ENCODE measurements at places on chromosomes 11 and 22. TPM values are rescaled to one million over a fixed set of nuclear protein-coding genes. Genes with fewer than 3 reads are reported as not detected.

DNA sequence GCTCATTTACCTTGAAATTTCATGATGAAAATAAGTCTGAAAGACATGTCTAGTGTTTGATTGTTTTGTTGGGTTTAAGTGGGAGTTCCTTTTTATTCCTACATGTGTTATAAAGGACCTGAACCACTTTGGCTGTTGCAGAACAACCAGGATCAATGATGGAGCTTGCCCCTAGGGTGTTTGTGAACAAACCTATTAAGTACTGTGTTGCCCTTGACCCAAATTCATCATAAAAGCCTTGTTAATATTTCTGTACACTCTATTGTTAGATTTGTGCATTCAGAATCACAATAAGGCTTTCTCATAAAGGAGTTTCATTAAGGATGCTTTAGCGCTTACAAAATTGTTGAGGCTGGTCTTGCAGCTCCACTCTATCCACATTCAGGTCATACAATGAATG, 452.6 kb downstream of the NELL1 start:
- DNase-seq = no peak

- no peak for DNase-seq
Measured at GRCh38 chr11:91373497-91373896, 851.1 kb upstream of the FAT3 start.

- DNase-seq = peak; percentile 28
Measured at GRCh38 chr22:25492841-25493734, 71.4 kb upstream of the GRK3 start.

DNA sequence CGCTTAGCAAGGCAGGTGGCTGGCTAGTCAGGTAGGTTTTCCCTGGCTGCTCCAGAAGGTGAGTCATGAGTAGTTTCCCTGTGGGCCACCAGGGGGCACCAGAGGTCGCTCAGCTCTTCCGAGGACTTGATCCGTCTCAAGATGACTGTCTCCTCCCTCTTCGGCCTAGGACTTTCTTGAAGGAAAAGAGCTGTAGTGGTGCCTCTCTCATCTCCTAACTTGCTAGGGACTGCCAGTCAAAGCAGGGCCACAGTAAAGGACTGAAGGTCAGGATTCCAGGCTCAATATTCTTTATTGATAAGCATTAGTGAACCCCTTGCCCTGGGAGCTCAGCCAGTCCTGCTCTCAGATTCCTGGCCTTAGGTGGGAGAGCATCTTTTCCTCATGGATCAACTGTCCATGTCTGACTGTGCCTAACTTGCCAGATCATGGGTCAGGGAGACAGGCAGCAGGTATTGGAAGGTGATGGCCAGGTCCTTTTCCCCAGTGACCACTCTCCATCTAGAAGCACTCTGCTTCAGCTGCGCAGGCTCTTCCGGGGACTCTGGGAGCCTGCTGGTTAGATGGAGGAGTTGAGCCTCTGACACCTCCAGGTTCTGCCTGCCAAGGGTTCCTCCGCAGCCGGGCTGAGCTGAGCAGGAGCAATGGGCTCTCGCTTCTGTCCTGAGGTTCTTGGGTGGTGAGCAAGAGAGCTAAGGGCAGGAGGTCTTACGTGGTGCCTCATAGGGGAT, 1.9 kb downstream of the POLD4 start:
- DNase-seq = peak; percentile 47

GRCh38 chr11:62911137-62912130, 9.7 kb downstream of the CHRM1 start:
- no peak for DNase-seq

GRCh38 chr11:100676901-100677300, 10.2 kb upstream of the ARHGAP42 start:
- no peak for DNase-seq

DNA sequence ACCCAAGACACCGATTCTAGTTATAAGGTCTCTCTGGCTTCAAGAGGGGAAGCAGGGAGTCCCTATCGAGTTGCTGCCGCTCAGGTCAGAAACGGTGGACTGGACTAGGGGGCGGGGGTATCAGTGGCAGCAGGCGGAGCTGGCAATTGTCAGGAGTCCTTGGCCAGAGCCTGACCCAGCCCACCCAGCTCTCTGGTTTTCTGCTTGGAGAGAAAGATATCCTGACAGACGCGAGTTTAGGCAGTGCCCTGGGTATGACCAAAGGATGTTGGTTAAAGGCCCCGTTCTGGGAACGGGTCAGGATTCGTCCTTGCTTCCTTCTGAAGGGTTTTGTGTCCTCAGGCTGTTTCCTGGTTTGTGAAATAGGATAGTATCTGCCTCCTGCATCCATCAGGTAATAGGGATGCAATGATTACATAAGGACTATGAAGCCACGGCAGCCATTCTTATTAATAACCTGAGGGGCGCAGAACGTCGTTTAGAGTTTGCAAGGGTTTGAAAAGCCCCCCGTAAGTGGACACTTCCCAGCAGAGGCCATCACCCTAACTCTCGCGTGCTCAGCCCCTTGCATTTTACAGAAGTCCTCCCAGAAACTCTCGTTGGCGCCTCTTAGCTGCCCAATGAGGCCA, 700 bp upstream of the DEPDC5 start:
- DNase-seq = peak; percentile 30

DNA sequence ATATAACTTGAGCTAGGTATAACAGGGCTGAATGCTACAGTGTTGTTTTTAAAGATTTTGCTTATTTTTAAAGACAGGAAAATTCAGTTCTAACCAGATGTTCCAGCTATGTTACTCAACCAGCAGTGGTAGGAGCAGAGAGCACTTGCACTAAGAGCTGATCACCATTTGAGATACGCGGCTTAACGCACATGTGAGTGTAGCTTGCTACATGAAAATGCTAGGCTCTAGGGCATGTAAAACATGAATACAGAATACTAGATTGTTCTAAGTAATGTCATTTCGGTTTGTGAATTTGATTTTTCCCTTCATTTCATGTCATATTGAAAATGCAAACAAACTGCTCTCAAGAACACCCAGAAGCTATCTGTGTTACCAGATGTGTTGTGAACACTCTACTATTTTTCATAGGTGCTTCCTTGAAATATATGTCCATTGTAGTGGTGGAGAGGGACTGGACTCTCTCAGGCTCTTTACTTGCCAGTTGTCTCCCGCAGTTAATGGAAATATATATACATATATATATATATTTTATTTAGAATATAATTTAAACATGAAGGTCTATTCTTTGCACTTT, 10.8 kb upstream of the TECTA start:
- DNase-seq = no peak

DNA sequence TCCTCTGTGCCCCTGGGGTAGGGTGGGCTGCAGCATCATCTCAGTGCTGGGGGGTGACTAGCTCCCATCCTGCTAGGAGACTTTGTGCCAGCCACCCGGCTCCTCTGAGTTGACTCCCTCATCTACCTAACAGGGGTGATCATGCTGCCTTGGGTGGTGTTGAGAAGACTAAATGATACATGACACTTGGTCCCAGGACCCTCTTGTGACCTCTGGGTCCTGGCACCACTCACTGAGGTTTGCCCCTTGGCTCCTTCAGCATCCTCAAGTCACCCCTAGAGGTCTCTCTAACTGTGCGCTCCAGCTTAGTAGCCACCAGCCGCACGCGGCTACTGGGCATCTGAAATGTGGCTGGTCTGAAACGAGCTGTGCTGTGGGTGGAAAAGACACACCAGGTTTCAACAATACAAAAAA, 72.1 kb downstream of the LRRC32 start:
- DNase-seq = peak; percentile 11

DNA sequence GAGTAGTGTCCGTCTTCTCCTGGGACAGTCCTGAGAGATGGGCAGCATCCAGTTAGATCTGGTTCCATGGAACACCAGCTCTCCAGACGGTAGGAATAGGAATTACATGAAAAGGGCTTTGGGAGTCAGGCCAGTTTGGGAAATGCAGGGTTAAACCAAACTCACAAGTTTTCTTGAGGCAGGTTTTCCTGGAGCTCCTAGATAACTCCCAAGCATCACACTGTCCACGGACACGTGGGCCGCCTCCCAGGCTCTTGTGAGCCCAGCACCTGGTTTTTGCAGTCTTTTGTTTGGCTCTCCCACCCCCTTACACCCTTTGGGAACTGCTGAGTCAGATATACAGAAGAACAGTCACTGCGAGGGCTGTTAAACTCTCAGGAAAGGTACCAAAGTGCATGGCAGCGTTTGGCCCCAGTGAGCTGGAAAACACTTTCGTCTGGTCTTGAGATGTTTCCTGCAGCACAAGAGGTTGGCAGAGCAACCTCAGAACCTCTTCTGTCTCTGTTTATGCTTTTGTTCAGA, 90.0 kb downstream of the BCR start:
- no peak for DNase-seq

DNA sequence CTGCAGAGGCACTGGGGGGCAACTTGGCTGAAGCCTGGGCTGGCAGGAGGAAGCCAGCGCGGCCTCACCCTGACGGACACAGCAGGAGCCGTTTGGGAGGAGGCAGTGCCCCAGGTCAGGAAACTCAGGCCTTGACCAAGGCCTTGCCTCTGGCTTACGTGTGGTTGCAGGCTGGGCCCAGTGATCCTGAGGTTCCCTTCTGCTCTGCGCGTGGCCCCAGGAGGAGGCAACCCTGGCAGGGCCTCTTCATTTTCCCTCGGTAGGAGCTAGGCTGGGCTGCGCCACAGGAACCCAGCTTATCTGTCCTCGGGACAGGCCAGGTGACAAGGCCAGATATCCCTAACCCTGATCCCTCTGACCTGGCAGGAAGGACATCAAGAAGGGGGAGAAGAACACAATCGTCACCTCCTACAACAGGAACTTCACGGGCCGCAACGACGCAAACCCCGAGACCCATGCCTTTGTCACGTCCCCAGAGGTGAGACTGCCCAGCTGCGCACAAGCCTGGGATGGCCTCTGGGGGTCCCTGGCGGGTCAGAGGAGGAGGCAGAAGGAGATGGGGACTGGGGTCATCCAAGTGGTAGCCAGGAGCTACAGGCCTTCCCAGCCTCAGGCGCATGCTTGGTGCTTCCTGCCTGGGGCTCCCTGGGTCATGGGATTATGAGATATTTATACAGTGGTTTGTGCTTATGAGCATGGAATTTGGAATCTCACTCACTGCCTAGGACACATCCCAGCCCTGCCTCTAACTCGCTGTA, 20.6 kb downstream of the POLR3H start:
- DNase-seq = no peak

DNA sequence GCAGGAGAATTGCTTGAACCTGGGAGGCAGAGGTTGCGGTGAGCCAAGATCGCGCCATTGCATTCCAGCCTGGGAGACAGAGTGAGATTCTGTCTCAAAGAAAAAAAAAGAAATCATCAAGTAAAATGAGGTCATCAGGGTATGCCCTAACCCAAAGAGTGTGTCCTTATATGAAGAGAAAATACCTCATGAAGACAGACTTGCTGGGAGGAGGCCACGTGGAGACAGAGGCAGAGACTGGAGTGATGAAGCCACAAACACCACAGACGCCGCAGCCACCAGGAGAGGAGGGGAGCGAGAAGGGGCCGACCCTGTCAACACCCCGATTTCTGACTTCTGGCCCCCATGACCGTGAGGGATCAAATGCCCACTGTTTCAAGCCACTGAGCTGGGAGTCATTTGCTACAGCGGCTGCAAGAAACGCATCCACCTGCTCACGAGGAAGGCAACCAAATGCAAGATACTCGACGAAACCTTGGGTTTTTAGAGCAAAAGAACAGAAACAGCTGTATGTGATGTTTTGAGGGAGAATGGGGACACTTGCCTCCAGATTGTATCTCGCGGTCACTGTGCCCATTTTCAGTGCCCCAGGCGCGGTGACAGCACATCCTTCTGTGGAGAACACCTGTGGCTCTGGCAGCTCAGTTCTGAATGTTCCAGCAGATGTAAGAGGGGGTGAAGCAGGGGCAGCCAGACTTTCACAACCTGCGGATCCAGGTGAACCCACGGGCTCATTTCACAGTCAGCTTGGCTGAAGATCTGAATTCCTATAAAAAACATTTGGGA, 1317.2 kb downstream of the TBC1D22A start:
- no peak for DNase-seq

DNA sequence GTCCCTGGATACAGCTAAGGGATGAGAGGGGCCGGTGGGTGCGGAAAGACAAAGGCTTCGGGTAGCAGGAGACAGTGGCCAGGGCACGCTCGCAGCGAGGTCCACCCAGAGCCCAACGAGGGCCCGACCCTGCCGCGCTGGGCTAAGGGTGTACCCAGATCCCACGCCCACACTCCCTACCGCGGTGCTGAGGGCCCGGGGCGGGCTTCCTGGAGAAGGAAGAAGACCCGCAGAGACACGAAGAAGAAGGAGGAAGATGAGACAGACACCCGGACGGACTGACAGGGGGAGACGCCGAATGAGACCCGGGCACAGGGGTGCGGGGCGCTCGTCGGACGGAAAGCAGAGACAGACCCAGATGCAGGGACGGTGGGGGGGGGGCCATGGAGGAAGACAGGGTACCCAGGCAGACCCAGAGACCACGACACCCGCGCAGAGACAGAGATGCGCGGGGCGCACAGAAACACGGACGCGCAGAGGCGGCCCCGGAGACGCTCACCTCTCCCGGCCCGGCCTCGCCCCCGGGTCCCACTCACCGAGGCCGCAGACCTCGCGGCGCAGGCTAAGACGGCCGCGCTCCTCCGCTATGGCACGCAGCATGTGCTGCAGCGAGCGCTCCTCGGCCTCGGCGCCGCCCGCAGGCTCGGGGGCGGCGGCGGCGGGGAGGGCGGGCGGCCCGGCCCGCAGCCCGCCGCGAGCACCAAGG, 437 bp downstream of the KIAA0930 start:
- no peak for DNase-seq

- no peak for DNase-seq
Measured at GRCh38 chr11:76627606-76628005, 42.9 kb downstream of the LRRC32 start.

- peak; percentile 9 for DNase-seq
Measured at GRCh38 chr11:115193914-115194801, 310.1 kb downstream of the CADM1 start.

DNA sequence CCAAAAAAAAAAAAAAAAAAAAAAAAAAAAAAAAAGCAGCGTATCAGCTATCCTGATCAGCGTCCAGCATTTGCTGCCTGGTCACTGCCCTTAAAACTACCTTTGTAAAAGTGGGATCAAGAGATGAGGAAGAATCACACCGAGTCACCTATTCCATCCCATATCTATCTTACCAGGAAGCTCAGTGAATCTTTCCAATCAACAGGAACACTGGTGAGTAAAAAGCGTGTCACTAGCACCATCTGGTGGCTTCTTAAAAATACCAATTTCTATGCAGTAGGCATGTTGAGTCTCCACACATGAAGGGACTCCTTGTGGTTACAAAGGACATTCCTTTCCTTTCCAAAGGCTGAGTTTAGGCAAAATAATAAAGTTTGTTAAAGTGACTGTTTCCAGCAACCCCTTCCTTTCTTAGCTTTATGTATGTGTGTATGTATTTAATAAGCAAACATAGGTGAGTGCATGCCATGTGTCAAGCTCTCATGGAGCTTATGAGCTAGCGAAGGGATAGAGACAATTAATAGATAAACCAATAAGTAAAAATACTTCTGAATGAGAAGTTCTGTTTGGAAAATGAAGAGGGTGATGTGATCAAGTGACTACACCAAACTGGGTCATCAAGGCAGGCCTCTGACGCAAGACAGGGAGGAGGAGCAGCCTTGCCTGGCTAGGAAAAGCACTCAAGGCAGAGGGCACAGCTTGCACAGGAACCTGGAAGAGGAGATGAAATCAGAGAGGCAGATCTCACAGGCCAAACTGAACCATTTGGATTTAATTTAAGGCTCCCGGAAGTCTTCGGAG, 13.9 kb upstream of the TP53AIP1 start:
- DNase-seq = peak; percentile 75

Gene ZBTB16
- total RNA-seq = 25.6 TPM

Gene TFIP11
- total RNA-seq = 16.0 TPM

Gene SLC5A12
- 0.10 TPM for total RNA-seq

Gene SLC22A9
- total RNA-seq = not detected

Gene SCGB1D2
- not detected for total RNA-seq

Gene KLHL22
- 31.0 TPM for total RNA-seq

Gene CXCR5
- total RNA-seq = not detected

Gene TBX1
- total RNA-seq = 4.8 TPM

Gene ACRV1
- not detected for total RNA-seq

Measured in skin of body (tissue), 3 donors.